ENCODE measurements at places on chromosomes 12 and 14.

GRCh38 chr12:6163416-6164060 lies 36.7 kb upstream of the CD9 start:
- H3K36me3 ChIP-seq, result no peaks in the 10 kb centered on the region
- no peak overlapping the region for H3K27ac ChIP-seq
- no peaks in the 10 kb centered on the region for H3K27me3 ChIP-seq

- H3K4me1 ChIP-seq, result peaks cover 61% of the 10 kb centered on the region
- no peaks in the 10 kb centered on the region for H3K36me3 ChIP-seq
- DNase-seq, result no peak
- peak within 1 kb of the TSS; percentile 74 for H3K27ac ChIP-seq
- H3K4me3 ChIP-seq, result peak within 1 kb of the TSS; percentile 66
Measured at GRCh38 chr14:85529803-85530574, at the start of gene FLRT2. Gene FLRT2, plus strand, starts transcription at chr14:85530144. Its CDS starts 91,371 bp downstream, at chr14:85621515.

DNA sequence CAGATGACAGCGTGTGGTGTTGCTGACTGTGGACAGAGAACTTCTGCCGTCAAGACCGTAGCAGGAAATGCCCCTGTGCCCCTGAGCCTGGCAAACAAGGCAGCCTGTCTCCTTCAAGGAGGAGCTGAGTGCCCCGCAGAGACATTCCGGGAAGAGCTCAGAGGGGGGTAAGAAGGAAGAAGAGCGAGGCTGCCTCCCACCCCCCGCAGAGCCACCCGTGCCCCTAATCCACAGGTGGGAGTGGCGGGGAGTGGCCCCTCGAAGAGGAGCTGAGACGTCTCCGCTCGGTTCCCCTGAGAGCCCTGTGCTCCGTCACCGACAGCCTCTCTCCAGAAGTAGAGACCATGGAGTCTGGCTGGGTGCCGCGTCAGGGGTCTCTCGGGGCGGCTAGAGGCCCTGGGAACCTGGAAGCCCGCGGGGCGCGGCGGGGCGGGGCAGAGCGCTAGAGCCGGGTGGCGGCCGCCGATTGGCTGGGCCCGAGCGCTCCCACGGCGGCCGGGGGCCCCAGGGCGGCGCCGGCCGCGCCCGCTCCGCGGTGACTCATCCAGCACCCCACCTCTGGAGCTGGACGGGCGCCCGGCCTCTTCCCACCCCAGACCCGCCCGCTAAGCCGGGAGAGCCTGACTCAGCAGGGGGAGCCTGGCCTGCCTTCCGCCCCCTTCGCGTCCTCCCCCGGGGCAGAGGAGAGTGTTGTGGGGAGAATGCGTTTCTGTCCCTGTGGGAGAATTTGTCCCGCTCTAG lies 25.2 kb upstream of the KRT78 start:
- H3K27ac ChIP-seq, result peak overlapping the region; percentile 95
- DNase-seq, result peak; percentile 82
- H3K4me1 ChIP-seq, result peaks cover 46% of the 10 kb centered on the region
- H3K4me3 ChIP-seq, result peak overlapping the region; percentile 45

DNA sequence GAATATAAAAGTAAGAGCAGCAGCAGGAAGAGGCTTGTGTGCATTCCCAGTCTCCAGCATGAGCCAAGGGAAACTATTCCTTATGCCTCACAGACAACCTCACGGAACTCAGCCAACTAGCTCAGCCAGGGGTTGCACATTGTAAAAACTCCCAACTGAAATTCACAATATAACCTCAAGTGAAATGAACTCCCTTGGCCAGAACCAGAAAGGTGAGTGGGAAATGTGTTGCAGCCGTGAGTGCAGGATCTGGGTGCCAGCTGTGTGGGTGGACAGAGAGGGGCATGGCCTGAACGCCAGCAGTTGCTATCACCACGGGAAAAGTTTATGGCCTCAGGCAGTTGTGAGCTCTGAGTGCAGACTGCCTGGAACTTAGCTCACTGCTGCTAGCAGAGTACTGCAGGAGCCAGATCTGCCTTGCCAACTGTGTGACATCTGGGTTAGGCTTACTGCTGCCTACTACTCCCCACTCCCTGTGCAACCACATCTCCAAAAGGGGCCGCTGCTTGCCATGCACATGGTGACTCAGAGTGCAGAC lies 2.3 kb upstream of the CLEC1A start:
- no peak overlapping the region for H3K27ac ChIP-seq
- no peaks in the 10 kb centered on the region for H3K4me1 ChIP-seq
- peak; percentile 12 for DNase-seq
- no peaks in the 10 kb centered on the region for H3K36me3 ChIP-seq
- no peaks in the 10 kb centered on the region for H3K27me3 ChIP-seq
- no peak overlapping the region for H3K4me3 ChIP-seq

- H3K4me3 ChIP-seq, result no peak overlapping the region
- no peaks in the 10 kb centered on the region for H3K4me1 ChIP-seq
- no peak for DNase-seq
- H3K36me3 ChIP-seq, result no peaks in the 10 kb centered on the region
- H3K27me3 ChIP-seq, result no peaks in the 10 kb centered on the region
Measured at GRCh38 chr14:20580242-20580641, 7.6 kb downstream of the RNASE11 start.

- no peak overlapping the region for H3K27ac ChIP-seq
- no peak for DNase-seq
- peaks cover 7% of the 10 kb centered on the region for H3K4me1 ChIP-seq
- H3K36me3 ChIP-seq, result no peaks in the 10 kb centered on the region
- no peaks in the 10 kb centered on the region for H3K27me3 ChIP-seq
Measured at GRCh38 chr12:7864601-7865150, 8.0 kb downstream of the SLC2A14 start.

- H3K4me3 ChIP-seq, result no peak overlapping the region
- H3K36me3 ChIP-seq, result no peaks in the 10 kb centered on the region
- H3K27ac ChIP-seq, result no peak overlapping the region
- H3K4me1 ChIP-seq, result peaks cover 6% of the 10 kb centered on the region
- peaks cover 13% of the 10 kb centered on the region for H3K27me3 ChIP-seq
Measured at GRCh38 chr14:103087343-103087835, 3.4 kb downstream of the LBHD2 start.

- peak overlapping the region; percentile 74 for H3K27ac ChIP-seq
- H3K36me3 ChIP-seq, result no peaks in the 10 kb centered on the region
- H3K27me3 ChIP-seq, result no peaks in the 10 kb centered on the region
- DNase-seq, result no peak
- H3K4me1 ChIP-seq, result peaks cover 33% of the 10 kb centered on the region
Measured at GRCh38 chr12:24197532-24197931, 248.1 kb upstream of the SOX5 start.

- H3K4me3 ChIP-seq, result no peak overlapping the region
- no peaks in the 10 kb centered on the region for H3K36me3 ChIP-seq
- peak; percentile 16 for DNase-seq
- H3K4me1 ChIP-seq, result no peaks in the 10 kb centered on the region
- H3K27ac ChIP-seq, result no peak overlapping the region
- H3K27me3 ChIP-seq, result no peaks in the 10 kb centered on the region
Measured at GRCh38 chr12:16285586-16285985, 8.1 kb upstream of the SLC15A5 start.

DNA sequence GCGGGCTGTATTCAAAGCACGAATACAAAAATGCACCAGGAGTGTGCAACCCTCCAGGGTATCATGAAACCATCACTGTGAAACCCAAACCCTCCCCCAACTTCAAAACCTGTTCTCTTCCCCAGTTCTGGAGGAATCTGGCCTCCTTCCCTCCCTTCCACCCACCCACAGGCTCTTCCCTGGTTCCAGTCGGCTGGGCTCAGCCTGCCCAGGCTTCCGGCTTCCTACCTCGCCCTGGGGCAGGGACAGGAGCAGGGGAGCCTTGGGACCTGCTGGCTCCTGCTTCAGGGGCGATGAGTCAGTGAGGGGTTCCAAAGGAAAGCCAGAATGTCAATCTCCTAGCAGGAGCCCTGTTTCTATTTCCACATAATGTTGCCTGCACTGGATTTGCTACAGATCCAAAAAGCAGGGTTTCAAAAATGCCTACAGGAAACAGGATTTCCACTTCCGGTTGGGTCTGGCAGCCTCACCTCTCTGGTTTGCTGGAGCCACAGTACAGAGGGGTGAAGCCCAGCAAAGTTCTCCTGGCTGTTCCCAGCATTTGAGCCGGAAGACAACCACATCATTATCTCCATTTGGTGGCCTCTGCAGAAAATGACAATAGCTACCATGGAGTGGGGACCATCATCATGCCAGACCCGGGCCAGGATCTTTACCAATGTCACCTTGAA lies 278.3 kb downstream of the DPF3 start:
- no peak overlapping the region for H3K4me3 ChIP-seq
- H3K27me3 ChIP-seq, result no peaks in the 10 kb centered on the region
- peak overlapping the region; percentile 48 for H3K27ac ChIP-seq

- no peaks in the 10 kb centered on the region for H3K4me1 ChIP-seq
- H3K27ac ChIP-seq, result no peak overlapping the region
- no peak overlapping the region for H3K4me3 ChIP-seq
- no peaks in the 10 kb centered on the region for H3K36me3 ChIP-seq
Measured at GRCh38 chr12:1702713-1703112, 11.8 kb downstream of the ADIPOR2 start.

DNA sequence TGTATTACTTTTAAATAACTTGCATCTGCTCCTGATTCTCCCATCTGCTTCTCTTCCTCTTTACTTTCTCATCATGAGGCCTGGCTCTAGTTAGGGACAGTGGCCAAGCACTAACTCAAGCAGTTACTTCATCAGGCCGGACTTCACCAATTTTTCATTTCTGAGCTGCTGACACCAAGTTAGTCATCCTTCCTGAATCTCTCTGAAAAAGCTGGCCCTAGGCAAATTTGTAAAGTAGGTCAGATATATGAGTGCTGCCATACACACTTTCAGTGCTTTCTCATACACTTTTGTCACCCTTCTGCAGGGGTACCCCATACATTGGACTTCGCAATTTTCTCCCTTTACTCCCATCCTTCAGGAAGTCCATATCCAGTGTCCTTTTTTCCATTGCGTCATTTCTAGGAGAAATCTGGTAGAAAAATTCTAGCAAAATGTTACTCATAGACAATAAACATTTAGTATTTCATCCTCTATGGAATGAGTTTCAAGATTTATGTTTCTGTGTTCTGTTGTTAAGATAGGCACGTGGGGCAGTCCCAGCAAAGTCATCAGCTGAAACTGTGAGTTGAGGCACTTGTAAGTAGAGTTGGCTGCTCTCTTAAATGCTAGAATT lies 276.8 kb upstream of the TMPO start:
- H3K27me3 ChIP-seq, result no peaks in the 10 kb centered on the region
- H3K4me1 ChIP-seq, result no peaks in the 10 kb centered on the region
- DNase-seq, result peak; percentile 84
- no peak overlapping the region for H3K27ac ChIP-seq

GRCh38 chr12:20368651-20369304 lies 441 bp downstream of the PDE3A start:
- peak overlapping the region; percentile 94 for H3K4me3 ChIP-seq
- DNase-seq, result peak; percentile 60
- no peaks in the 10 kb centered on the region for H3K36me3 ChIP-seq

DNA sequence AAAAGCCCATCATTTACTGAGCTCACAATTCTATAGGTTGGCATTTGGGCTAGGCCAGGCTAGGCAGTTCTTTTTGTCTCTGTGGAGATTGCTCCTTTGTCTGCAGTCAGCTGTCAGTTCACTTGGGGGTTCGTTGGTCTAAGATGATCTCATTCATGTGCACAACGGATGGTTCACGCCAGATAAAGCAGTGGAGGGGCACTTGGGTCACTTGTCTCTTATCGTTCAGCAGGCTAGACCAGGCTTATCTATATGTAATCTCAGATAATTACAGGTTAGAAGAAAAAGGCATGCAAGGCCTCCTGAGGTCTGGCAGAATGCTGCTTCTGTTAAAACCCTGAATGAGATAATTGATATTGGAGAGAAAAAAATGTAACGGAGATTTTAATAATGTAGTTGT lies 119.0 kb upstream of the ATP2B1 start:
- no peaks in the 10 kb centered on the region for H3K27me3 ChIP-seq
- no peaks in the 10 kb centered on the region for H3K36me3 ChIP-seq
- DNase-seq, result no peak

- H3K36me3 ChIP-seq, result peaks cover 54% of the 10 kb centered on the region
- no peak overlapping the region for H3K27ac ChIP-seq
- no peak for DNase-seq
- no peaks in the 10 kb centered on the region for H3K27me3 ChIP-seq
- no peak overlapping the region for H3K4me3 ChIP-seq
Measured at GRCh38 chr14:67343601-67344230, 15.9 kb downstream of the ATP6V1D start.

- H3K36me3 ChIP-seq, result no peaks in the 10 kb centered on the region
- peak overlapping the region; percentile 76 for H3K27ac ChIP-seq
- no peak overlapping the region for H3K4me3 ChIP-seq
- peak; percentile 91 for DNase-seq
- no peaks in the 10 kb centered on the region for H3K27me3 ChIP-seq
Measured at GRCh38 chr12:43291516-43291915, 260.5 kb downstream of the ADAMTS20 start.

DNA sequence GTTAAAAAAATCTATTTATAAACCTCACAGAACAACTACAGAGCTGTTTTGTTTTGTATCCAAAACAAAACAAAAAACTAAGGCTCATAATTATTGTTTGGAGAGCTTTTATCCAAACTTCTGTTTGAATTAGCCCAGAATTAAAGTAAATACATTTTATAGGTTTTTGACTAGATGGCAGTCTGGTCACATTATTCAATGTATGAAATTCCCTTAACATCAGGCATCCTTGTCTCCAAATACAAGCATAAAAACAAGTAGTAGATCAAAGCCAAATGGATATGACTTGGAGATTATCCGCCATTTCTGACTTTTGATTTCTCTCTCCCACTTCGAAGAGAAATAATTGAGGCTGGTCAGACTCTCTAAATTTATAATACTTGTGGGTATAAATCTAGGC lies 63.5 kb downstream of the SLC38A1 start:
- no peaks in the 10 kb centered on the region for H3K4me1 ChIP-seq
- no peak overlapping the region for H3K27ac ChIP-seq

GRCh38 chr12:95623554-95624170 lies 72.4 kb upstream of the USP44 start:
- H3K27ac ChIP-seq, result peak overlapping the region; percentile 61
- H3K27me3 ChIP-seq, result no peaks in the 10 kb centered on the region
- peak; percentile 80 for DNase-seq
- no peak overlapping the region for H3K4me3 ChIP-seq

GRCh38 chr12:130573766-130574165 lies 142.3 kb downstream of the RIMBP2 start:
- no peak overlapping the region for H3K4me3 ChIP-seq
- no peaks in the 10 kb centered on the region for H3K27me3 ChIP-seq
- no peaks in the 10 kb centered on the region for H3K36me3 ChIP-seq
- no peak for DNase-seq
- no peak overlapping the region for H3K27ac ChIP-seq
- no peaks in the 10 kb centered on the region for H3K4me1 ChIP-seq
